Stimulated activated CD4-positive, alpha-beta T cell treated with anti-CD3 and anti-CD28 coated beads, Interleukin-4, amount 100 ng/mL, for 1 hour (primary cell): ENCODE measurements at places on chromosomes 7 and 10.

GRCh38 chr7:55552320-55553023, 19.8 kb downstream of the VOPP1 start:
- DNase-seq: no peak

DNA sequence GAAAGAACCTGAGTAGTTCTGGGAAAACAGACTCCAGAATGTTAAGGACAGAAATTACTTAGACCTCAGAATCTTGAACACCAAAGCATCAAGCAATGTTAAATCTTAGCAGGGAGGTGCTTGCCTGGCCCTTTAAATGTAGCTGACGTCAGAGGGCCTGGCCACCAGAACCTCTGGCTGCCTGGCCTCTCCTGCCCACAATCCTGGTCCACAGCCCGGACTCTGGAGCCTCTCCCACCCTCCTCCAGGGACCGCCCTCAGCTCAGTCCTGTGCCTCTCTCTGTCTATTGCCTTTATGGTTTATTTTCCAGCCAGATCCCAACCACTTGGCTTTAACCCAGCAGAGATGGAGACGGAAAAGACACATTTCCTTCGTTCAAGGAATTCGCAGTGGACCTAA, 42.2 kb upstream of the EGR2 start:
- DNase-seq: no peak

DNA sequence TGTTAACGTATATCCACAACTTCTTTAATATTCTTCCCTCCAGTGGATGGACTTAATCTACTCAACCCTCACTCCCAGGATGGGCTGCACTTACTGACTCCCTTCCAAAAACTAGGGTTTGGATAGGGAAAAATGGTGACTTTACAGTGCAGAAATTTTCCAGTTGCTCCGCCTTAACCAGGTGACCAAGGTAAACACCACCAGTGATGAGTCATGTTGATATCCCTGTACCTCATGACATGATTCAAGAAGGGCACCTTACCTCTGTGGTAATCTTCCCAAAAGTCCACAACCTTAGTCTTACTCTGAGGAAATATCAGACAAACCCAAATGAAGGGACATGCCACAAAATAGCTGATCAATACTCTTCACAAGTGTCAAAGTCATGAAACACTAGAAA, 3.5 kb upstream of the GSTK1 start:
- DNase-seq: no peak

GRCh38 chr7:22854158-22855048, 31.8 kb upstream of the TOMM7 start:
- DNase-seq: peak; percentile 84

DNA sequence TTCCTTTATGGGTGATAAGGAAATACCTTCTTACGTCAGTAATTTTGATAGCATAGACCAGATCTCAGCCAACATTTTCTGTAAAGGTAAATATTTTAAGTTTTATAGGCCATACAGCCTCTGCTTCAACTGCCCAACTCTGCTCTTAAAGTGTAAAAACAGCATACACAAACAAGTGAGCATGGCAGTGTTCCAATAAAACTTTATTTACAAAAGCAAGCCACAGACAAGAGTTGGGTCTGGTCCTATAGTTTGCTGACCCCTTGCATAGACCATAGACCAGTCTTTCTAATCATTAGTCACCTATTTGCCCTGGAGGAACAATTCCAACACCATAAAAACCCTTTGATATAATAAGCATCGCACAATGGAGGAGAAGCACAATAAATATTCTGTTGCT, 398.8 kb downstream of the SFMBT2 start:
- no peak for DNase-seq

DNA sequence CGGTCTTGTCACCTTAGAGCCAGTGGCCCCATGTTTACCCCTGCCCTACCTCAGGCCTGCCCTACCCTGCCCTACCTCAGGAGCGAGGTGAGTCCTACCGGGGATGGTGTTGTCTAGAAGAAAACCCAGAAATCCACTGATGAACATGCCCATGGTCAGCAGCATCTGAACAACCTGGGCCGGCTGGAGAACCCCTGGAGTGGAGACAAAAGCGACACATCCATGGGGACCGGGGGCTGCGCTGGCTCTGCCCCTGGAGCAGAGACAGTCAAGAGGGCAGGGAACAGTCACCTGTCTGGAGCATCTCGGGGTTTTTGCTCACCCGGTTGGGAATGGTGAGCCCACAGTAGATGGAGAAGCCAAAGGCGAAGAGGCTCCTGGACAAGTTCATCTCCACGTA, 36.3 kb downstream of the STRA8 start:
- no peak for DNase-seq

GRCh38 chr7:44087911-44088838, 5.8 kb upstream of the POLM start:
- DNase-seq: no peak

DNA sequence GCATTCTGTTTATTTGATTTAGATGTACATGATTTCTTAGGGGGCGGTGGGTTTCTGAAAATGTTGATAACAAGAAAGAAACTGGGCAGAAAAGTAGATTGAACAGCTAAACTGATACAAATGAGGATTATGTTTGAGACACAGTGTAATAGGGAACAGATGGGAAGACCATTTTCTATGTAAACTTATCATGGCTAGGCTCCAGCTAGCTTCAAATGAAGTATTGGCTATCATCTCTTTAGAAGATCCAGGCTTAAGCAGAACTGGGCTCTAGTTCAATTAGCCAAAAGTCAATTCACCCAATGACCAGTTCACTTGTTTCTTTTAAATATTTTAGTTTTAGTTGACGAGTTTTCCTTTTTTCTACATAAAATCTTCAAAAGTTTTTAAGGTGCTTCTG, 639.5 kb downstream of the ANKRD7 start:
- no peak for DNase-seq

- DNase-seq: no peak
Measured at GRCh38 chr7:84196084-84196503, 1.5 kb upstream of the SEMA3A start.

DNA sequence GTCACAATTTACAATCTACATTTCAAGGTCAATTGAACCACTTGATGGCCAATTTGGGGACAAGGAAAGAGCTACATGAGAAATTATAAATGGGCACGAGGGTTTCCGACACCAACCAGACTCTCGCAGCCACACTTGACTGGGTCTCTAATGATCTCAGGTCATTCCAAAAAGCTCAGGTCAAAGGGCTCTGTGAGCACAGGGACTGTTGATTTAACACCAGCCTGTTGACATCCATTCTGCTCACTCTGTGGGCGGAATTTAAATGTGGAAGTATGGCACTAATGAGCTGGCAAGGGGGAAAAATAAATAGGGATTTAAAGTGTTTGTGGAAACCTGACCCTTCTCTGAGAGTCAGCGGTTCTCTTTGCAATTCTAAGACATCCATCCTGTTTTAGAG, 810.7 kb upstream of the AUTS2 start:
- DNase-seq: no peak

- no peak for DNase-seq
Measured at GRCh38 chr10:125152450-125153368, 7.7 kb downstream of the CTBP2 start.

GRCh38 chr10:28840971-28841370, 163.7 kb downstream of the BAMBI start:
- DNase-seq: no peak

DNA sequence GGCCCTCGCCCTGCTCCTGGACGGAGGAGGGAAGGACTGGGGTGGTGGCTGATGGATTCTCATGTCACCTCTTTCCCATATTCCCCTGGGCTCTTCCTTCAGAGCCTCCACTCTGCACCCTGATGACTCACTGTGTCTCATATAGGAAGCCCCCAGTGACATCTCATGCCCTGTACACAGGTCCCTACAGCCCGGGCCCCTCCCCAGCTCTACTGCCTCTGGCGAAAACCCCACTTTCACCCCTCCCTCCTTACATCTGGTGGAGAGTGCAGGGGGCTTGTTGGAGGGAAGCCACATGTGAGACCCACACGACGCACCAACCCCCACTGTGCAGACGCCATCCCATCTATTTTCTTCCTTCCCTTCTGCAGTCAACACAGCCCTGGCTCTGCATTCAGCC, 72.8 kb upstream of the ZNF479 start:
- no peak for DNase-seq

DNA sequence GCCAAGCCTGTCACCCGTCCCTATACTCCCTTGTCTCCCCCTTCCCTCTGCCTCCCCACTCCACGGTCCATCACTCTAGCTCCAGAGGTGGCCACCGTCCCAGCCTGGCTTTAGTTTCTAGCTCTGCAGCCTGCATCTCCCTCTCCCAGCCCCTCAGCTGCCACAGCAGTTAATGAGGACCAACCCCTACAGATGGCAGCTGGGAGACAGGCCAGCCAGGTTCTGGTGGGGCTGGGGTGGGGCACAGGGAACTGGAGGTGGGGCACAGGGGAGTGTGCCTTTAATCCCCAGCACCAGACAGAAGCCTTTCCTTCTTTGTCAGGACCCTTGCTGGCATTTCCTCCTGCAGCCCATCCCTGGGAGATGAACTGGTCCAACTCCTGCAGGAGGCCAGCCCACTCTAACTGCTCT, 21.1 kb downstream of the UNC5B start:
- no peak for DNase-seq

- DNase-seq: no peak
Measured at GRCh38 chr10:13733071-13733470, 146.3 kb downstream of the PRPF18 start.

DNA sequence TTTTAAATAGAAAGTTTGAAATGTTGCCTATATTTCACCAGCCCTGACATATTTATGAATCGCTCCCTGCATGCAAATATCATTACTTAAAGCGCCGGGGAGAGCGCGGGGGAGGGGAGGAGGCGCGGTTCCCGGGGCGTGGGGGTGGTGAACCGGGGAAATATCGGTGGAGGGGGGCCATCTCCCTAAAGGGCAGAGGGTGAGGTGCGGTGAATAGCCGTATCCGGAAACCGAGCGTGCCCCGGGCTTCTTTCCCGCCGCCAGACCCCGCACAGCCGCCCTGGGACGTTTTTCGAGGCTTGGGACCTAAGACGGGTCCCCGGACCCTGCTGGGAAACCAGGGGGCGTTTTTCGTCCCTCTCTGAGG, 6.9 kb upstream of the ZNF503 start:
- DNase-seq: no peak

- DNase-seq: no peak
Measured at GRCh38 chr10:128626397-128627000, 500.3 kb upstream of the MKI67 start.

- no peak for DNase-seq
Measured at GRCh38 chr7:79176859-79177477, 276.5 kb downstream of the MAGI2 start.

- no peak for DNase-seq
Measured at GRCh38 chr10:5894873-5895272, 4.8 kb downstream of the FBH1 start.

DNA sequence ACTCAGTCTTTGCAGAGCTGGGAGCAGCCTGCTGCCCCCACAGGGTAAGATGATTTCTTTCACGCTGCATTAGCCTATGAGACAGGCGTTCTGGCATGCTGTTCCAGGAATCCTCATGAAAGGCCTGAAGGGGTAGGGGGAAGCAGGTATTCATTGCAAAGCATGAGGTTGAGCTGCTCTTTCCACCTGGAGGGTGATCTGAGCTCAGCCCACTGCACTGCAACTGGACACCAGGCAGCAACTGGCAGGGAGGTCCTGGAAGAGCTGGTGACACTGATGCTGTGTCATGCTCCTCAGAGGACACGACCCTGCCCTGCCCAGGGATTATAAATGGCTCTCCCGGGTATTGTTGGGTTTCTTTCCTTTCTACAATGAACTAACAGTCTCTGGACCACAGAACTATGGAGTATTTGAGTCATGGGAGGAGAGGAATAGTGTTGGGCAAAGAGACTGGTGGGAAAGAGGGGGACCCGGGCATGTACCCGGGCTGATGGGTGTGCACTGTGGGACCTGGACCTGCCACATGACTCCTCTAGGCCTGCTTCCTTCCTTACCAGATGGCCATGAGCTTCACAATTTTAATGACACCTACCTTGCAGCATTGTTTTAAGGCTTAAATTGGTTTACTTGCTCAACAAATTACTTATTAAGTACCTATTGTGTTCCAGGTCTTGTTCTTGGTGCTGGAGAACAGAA, 24.3 kb downstream of the SLC25A28 start:
- no peak for DNase-seq

GRCh38 chr7:120926943-120927346, 23.6 kb upstream of the ING3 start:
- no peak for DNase-seq

GRCh38 chr10:31120961-31121685, 89.5 kb upstream of the ZNF438 start:
- no peak for DNase-seq

GRCh38 chr7:100111156-100111555, 8.0 kb downstream of the TAF6 start:
- no peak for DNase-seq

- DNase-seq: no peak
Measured at GRCh38 chr10:129766611-129767550, 197.2 kb downstream of the EBF3 start.

DNA sequence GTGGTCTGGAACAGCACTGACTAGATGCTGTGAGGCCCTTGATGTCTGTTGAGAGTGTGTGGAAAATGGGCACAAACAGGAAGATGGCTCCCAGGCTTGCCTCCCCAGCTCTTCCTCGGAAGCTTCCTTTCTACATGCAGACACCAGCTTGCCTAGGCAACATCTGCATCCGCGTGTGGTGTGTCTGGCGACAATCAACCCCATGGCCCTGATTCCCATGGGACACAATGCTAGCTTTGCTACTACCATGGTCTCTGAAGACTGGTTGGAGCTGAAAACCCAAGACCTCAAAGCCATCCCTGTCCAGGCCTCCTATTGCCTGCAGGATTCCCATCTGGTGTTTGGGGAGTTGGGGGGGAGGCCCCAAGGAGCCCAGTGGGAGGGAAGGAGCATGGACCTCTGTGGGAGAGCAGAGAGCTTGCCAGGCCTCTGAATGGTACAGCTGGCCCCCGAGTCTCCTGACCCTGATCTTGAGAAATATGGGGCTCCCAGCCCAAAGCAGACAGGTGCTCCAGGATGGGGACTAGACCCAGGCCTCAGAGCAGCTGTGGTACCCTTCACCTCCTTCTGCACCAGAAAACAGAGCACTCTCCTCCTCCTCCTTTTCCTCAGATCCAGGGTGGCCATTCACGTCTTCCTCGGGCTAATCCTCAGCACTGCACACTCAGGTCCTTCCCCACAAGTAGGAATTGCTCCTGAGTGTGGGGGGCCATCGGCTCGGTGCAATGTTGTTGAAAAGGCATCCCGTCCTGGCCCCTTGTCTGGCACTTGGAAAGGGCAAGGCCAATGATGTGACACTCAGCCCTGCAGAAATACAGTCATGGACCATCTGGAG, 57.6 kb downstream of the ARHGAP22 start:
- DNase-seq: no peak

DNA sequence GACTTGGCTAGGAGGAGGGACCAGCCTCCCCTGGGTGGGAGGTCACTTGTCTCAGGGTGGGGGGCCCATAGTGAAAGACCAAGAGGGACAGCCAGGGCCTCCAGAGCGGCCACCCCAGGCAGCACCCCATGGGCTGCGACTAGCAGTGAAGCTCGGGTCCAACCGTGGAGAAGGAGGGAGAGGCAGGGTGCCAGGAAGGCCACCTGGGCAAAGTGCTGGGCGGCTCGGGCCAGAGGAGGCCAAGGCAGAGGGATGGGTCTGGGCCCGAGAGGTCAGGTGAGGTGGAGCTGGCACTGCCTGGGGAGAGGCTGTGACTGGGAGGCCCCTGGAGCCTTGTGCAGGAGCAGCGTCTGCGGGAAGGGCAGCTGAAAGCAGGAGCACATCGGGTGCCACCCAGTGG, 41.8 kb downstream of the CLRN3 start:
- no peak for DNase-seq

GRCh38 chr7:66970310-66970709, 25.1 kb downstream of the SBDS start:
- no peak for DNase-seq

GRCh38 chr10:32943854-32944661, 14.0 kb downstream of the ITGB1 start:
- DNase-seq: no peak

- no peak for DNase-seq
Measured at GRCh38 chr10:22374489-22375126, 29.3 kb downstream of the SPAG6 start.
